Hematopoietic multipotent progenitor cell treated with erythropoietin and hydrocortisone succinate and interleukin-3 and kit ligand, for 8 days (in vitro differentiated cells): ENCODE measurements at places on chromosomes 7 and 10.

DNA sequence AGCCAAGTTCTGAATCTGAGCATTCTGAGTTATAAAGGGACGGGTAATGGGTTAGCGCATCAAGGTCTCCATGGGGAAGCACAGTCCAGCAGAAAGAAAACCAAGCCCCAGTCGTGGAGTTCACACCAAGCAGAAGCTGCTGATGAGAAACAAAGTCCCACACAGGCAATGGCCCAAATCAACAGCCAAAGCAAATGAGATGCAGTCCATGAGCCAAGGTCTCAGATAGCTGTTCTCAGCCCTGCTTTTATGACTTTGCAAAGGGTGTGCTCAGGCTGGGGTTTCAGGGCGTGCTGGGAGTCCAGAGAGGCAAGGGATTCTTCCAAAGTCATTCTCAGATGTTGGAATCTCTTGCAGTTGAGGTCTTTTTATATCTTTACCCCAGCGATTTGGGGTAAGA lies 32.0 kb downstream of the THNSL1 start:
- no peak for DNase-seq

GRCh38 chr10:120749856-120750566 lies 101.2 kb upstream of the WDR11 start:
- DNase-seq: no peak

DNA sequence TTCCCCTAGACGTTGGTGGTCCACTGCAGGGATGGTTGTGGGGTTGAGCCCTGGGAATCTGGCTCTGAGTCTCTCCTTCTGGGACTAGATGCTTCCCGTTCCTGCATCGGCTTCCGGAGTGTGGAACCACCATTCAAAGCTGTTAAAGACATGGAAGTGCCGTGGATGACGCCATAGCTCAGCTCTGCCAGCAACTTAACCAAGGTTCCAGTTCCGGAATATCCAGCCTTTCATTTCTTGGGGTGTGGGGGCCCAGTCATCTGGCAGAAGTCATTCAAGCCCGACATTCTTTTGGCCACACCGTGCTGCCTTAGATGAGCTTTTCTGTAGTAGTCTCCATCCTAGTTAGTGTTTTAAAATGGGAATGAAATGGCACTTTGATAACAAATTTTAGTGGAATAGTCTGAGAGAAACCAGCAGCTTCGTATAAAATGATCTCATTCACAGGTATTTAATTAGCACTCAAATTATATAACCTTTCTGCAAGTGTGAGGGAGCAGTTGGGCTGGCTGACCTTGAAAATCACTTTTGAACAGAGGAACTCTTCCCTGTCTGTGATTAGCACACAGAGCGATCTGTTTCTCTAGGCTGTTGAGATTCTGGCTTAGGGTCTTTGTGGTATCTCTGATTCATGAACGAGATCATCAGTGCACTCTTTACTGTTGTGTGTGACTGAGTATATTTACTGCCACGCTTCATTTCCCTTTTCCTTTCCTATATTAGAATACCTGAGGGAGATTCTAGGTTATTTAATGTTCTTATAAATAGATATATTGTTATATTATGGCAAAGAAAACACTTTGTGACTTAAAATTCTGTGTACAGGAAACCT lies 19.9 kb downstream of the LMTK2 start:
- no peak for DNase-seq

- DNase-seq: no peak
Measured at GRCh38 chr7:15669443-15670090, 16.9 kb downstream of the MEOX2 start.

GRCh38 chr10:130935128-130935439 lies 376.4 kb downstream of the TCERG1L start:
- DNase-seq: no peak

GRCh38 chr10:21100190-21100589 lies 203.1 kb upstream of the NEBL start:
- DNase-seq: no peak

- DNase-seq: no peak
Measured at GRCh38 chr10:110574420-110574819, 6.9 kb downstream of the SMC3 start.

- no peak for DNase-seq
Measured at GRCh38 chr10:130337305-130337640, 201.1 kb downstream of the GLRX3 start.
